ENCODE measurements at places on chromosomes 7 and 10.
A peak's percentile ranks its signal among the peaks of the same experiment; 100 is the strongest.

DNA sequence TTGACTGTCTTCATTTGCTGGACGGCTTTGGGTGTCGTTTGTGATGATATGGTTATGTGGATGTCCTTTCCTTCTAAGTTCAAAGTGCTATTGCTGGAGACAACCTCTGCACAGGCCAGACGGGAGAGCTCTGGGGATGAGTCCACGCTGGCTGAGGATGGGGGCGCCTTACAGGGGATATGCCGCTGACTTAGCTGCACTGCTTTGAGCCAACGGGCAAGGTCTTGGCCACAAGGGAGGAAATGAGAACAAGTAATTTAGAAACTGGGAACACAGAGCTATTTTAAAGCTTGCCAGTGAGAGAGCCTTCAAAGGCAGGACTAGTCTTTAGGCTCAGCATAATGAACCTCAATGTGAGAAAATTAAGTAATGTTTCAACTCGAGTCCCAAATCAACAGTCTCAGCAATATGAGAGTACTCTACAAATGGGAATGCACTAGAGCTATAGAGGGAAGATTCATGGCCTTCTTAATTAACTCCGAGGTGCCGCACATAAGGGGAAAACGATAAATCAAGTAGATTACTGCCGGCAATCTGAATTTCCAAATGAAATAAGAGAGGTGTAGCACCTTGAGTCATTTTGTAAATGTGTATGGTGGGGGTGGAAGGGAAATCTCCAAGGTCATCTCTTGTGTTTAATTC, 209.3 kb downstream of the JAZF1 start:
- no peak for DNase-seq

GRCh38 chr7:1787681-1788235, 117.7 kb downstream of the ELFN1 start:
- DNase-seq = peak; percentile 32

- DNase-seq = no peak
Measured at GRCh38 chr7:51249991-51250390, 66.6 kb downstream of the COBL start.

DNA sequence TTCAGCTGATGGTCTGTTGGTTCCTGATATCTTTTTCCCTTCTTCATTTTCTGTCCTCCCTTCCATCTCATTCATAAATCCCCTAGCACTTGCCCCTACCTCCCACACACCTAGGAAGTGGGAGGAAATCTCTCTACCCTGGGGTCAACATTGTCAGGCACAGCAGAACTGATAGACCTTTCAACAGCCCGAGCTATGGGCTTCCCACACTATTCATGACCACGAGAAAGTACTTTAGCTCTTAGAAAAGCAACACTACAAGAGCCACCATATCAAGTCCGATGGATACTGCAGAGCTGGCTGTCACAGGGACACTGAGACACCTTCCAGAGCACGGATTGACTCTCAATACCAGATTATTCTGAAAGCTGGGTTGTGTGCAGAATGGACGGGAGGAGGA, 180.6 kb upstream of the NEBL start:
- no peak for DNase-seq

DNA sequence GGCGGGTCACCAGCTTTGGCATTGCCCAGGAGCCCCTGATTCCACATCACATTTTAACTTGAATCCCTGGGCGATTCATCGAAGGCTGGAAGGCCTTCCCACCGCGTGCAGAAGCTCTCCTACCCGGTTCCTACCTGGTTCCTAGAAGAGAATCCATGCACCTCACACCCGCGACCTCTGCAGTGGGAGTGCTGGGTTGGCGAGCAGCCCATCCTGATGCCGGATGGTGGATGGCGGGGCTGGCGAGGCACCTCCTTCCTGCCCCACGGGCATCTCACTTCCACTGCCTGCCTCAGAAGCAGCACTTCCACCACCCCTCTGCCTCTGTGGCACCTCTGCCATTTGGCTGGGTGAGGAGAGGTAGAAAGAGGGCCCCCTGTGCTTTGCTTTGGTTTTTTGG, 32.0 kb downstream of the NUB1 start:
- DNase-seq = no peak

GRCh38 chr7:45578467-45578866, 4.3 kb downstream of the ADCY1 start:
- no peak for DNase-seq

Data from ureter (tissue), 1 donor.